Subcutaneous preadipocyte (primary cell): ENCODE measurements at places on chromosomes 2 and 18. TPM values are rescaled to one million over a fixed set of nuclear protein-coding genes. Genes with fewer than 3 reads are reported as not detected.

Gene SP140
- total RNA-seq, result under 0.01 TPM in 1 of 2 replicates, not detected in the other

Gene CD207
- not detected in 2 replicates for total RNA-seq

Gene SERPINB4
- total RNA-seq, result under 0.01 TPM in 1 of 2 replicates, not detected in the other

Gene DLX2
- 0.20 TPM in 1 of 2 replicates, not detected in the other for total RNA-seq

Gene VSNL1
- total RNA-seq, result 0.20 TPM in 1 of 2 replicates, not detected in the other

Gene UGT1A10
- not detected in 2 replicates for total RNA-seq

Gene COQ10B
- 20.6 and 27.2 TPM in 2 replicates for total RNA-seq

Gene ZDBF2
- total RNA-seq, result 6.6 and 7.0 TPM in 2 replicates

Gene COL4A3
- total RNA-seq, result under 0.01 TPM in 2 replicates

Gene CLASP1
- 40.1 and 47.1 TPM in 2 replicates for total RNA-seq
